Activated naive CD4-positive, alpha-beta T cell treated with Interleukin-2 at 50 U/mL for 16 hours (primary cell): ENCODE measurements at places on chromosomes 1 and 21.

DNA sequence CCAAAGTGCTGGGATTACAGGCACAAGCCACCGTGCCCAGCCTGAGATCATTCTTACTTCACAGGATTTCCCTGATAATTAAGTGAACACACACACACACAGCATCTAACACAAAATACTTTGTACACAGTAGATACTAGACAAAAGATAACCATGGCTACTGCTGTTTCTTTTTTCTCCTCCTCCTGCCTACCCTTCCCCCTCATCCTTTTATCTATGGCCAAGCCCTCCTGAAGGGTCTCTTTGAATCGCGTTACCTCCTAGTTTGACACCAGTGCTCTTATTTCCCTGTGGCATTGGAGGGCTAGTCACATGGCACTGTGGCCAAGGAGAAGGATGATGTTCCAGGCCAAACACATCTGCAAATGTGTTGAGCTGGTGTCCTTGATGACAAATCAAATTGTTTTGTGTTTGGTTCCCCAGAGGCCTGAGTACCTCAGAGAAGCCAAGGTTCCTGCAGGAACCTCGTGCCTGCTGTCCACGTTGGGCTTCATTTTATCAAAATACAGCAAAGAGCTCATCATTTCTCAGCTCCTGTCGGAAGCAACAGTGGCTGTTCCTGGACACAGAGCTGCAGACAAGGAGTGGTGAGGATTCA, 20.6 kb downstream of the NDUFS5 start:
- DNase-seq: no peak

DNA sequence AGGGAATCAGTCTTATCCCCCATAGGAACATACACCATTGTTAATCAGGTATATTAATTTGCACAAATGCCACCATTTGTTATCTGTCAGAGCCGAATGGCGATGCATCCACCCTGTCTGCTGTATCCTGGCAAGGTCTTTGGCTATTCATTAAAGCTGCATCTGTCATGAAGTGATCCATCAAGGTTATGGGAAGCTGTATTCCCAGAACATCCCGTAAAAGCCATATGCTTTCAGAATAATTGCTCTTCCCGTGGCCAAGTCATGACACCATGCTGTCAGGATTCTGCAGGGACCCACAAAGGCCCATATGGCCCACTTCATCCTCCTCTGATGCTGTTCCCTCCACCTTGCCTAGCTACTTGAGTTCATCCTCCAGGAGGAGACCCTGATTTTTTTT, 103.9 kb downstream of the RAVER2 start:
- no peak for DNase-seq

- no peak for DNase-seq
These were observed 5.2 kb downstream of the AK2 start for GRCh38 chr1:33031506-33031905.

- no peak for DNase-seq
These were observed 79.7 kb downstream of the SYT2 start for GRCh38 chr1:202630541-202630940.

GRCh38 chr1:61337441-61337951, 255.1 kb downstream of the NFIA start:
- DNase-seq: no peak

GRCh38 chr21:36747815-36748383, 49.0 kb downstream of the SIM2 start:
- DNase-seq: peak; percentile 40

- no peak for DNase-seq
These were observed 77.6 kb downstream of the RPS6KA1 start for GRCh38 chr1:26607186-26607585.

- DNase-seq: no peak
These were observed 5.0 kb downstream of the ADAMTS1 start for GRCh38 chr21:26840201-26840600.

DNA sequence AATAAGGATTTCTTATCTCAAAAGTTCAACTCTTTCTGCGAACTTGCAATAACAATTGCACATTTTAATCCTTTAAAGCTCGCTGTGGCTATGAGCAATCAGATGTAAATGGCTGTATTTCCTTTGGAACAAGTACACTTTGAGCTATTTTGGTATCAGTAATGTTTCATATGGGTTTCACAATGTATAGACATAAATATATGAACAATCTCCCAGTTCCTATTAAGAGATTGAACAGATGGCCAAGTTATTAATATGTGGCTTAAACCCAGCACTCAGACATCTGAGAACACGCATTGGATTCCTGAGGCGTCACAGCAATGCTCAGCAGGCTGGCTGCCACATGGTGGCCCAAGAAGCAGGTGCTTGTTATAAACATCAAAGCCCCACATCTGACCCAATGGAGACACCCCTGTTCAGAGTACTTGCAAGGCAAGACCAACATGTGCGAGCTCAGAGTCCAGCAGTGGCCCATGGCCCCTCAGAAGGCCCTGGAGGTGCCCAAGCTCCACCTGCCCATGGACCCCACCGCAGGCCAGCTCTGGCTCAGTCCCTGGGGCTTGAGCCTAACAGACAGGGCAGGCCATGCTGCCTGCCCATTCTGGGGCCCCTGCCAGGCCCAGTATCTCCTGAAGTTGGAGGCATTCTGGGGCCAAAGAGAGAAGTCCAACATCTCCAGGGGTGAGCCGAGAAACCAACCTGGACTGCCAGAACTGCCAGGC, 23.7 kb downstream of the PSMG1 start:
- no peak for DNase-seq

DNA sequence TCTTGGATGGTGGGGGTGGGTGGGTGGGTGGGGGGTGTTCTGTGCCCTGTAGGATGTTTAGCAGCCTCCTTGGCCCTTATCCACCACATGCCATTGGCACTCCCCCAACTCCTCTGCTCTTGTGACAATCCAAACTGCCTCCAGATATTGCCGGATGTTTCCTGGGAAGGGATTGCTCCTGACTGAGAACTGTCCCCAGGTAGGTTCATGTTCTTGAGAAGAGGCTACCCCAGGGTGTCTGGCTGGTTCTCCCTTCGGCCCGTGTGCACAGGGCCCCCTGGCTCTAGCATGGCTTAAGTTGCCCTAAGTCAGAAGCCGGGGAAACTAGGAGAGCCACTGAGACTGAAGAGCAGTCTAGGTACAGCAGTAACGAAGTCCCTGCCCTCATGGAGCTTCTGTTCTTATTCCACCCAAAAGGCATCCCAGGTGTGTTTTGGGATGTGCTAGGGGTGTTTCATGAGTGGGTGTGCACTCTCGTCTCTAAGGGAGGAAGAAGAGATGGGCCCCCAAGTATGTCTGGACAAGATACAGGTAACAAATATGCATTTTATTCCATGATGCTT, 19.8 kb upstream of the THRAP3 start:
- DNase-seq: no peak

- no peak for DNase-seq
These were observed 1.9 kb downstream of the FGGY start for GRCh38 chr1:59298710-59299346.

- DNase-seq: no peak
These were observed 11.4 kb downstream of the DESI2 start for GRCh38 chr1:244664353-244664752.

DNA sequence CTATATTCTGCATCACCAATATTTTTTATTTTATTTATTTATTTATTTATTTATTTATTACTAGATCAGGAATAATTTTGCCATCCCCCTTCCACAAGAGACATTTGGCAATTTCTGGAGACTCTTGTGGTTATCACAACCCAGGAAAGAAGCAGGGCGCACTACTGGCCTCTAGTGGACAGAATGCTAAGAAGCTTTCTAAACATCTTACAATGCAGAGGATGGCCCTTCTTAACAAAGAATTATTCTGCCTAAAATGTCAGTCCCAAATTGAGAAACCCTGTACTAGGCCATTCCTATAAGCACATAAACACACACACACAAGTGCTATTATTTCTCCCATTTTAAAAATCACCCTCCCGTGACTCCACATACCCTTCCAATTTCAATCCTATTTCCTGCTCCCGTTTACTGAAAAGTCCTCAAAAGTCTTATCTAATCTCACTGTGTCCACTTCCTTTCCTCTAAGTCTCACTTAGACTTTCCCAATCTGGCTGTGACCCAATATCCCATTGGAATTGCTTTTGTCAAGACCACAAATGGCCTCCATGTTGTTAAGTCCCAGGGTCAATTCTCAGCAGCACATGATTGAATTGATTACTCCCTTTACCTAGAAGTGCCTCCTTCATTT, 43.7 kb upstream of the RNF11 start:
- peak; percentile 51 for DNase-seq

DNA sequence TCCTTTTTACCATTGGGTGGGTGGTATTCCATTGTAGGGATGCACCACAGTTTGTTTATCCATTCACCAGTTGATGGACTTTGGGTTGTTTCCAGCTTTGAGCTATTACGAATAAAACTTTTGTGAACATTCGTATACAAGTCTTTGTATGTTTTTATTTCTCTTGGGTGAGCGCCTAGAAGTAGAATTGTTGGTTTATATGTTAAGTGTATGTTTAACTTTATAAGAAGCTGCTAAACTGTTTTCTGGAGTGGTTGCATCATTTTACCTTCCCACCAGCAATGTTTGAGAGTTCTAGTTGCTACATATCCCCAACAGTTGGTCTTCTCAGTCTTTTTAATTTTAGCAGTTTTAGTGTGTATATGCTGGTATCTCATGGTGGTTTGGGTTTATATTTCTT, 132.5 kb downstream of the PEX14 start:
- DNase-seq: no peak

DNA sequence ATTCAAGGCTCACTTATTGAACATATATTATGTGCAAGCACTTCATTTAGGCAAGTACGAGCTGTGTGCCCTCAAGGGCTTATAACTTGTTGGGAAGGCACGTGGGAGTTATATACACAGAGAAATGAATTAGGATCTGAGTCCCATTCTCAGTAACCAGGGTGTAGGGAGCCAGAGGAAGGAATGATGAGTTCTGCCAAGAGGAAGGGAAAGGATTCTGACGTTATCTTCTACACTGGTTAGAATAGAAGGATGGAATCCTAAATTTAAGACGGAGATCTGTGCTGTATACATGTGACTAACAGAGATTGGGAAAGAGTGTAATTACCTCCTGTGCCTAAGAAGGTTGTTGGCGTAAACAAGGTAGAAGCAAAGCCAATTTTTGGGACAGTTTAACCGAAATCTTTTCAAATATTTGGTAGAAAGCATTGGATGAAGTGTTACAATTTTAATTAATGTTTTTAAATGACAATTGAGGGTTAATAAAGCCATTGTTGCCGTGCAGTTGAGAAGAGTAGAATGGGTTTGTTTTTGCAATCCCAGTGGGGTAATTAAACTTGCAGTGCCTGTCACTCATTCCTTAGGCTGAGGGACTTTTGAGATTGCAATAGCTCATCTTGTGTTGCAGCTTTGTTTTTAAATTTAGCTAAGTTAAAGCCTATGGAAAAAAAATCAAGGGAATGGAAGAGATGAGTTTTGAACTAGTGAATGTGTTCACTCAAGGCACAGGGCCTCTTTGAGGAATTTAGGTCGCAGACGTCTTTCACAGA, 177.2 kb downstream of the NFIA start:
- DNase-seq: no peak

DNA sequence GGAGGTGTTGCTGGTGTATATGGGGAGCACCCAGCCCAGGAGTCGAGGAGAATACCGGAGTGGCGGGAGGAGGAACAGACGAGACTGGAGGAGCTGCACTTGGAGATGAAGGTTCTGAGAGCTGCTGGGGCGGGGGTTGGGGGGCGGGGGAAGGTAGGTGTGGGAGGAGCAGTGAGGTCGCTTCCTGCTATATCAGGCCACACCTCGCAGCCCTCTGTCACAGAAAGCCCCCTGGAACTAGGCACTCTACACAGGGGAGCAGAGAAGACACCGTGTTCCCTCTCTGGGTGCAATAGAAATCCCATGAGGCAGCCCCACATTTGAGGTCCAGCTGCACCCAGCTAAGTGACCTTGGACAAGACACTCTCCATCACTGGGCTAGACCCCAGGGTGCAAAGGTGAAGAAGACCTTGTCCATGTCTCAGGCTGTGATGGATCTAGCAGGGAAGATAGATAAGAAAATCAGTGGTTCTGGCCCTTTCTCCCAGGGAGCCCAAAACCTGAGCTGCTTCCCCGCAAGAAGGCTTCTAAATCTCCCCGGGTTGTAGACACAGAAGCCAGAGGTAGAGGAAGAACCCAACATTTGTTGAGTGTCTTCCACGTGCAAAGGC, 155.8 kb upstream of the EDN2 start:
- DNase-seq: no peak

GRCh38 chr1:85484716-85485115, 19.8 kb upstream of the DDAH1 start:
- no peak for DNase-seq

DNA sequence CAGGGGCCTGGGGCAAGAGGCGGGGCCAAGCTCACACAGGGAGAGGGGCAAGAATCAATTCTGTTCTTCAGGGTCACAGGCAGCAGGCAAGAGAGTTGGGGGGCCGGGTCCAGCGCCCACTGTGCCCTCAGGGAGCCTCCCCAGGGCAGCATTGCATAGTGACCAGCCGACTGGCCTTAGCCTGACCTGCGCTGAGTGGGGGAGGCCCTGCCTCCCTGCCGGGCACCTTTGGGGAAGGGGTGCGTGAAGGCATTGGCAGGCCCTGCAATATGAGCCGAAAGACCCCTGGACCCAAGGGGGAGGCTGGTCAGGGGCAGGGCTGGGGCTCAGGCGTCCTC, 12.2 kb downstream of the SCNN1D start:
- no peak for DNase-seq

DNA sequence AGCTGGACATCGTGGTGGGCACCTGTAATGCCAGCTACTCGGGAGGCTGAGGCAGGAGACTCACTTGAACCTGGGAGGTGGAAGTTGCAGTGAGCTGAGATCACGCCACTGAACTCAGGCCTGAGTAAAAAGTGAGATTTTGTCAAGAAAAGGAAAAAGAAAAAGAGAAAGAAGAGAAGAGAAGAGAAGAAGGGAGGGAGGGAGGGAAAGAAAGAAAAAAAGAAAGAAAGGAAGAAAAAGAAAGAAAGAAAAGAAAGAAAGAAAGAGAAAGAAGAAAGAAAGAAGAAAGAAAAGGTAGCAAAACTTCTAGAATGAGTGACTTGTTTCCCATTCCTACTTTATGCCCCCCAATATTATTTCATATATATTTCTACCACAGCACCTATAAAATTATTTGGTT, 98.8 kb downstream of the UBE2U start:
- no peak for DNase-seq

DNA sequence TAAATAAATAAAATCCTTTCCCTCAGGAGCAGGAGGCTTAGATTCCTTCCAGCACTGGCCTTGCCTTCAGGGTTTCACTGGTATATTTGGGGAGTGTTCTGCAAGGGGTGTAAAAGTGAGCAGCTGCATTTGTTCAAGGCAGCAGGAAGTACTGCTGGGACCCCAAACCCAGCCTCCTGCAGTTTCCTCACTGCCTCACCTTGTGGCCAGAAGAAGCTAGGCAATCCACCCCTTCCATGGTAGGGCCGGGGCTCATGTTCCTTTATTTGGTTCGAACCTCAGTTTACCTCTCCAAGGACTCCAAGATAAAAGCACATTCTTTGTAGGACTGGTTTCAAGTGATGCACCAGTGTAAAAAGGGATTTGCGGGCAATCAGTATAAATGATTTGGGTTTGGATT, 21.0 kb upstream of the CFAP126 start:
- no peak for DNase-seq
